Epithelial cell of prostate (primary cell): ENCODE measurements at places on chromosomes 12 and 14.

GRCh38 chr14:41051801-41052200 is 554.9 kb upstream of the LRFN5 start:
- no peak for DNase-seq

- no peak for DNase-seq
Measured at GRCh38 chr12:46005151-46005797, 14.9 kb upstream of the SCAF11 start.

GRCh38 chr12:9634177-9634803 is 26.6 kb upstream of the KLRB1 start:
- DNase-seq: no peak

GRCh38 chr14:75825147-75825592 is 156.6 kb downstream of the TGFB3 start:
- DNase-seq: no peak

DNA sequence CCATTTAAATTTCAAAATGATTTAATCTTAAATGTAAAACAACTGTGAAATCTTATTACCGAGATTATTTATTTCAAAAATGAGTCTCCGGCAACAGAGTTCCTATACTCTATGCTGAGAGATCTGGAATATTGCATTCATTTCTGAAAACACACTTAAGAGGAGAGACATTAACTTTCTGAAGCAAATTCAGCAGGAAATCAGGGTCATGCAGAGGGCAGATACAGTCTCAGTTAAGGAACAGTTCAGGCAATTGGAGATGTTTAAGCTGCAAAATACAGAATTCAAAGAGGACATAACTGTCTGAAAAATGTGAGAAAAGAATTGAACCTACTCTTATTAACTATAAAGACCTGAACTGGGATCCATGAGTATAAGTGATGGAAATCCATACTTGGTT is 320.7 kb downstream of the PAWR start:
- DNase-seq: no peak

DNA sequence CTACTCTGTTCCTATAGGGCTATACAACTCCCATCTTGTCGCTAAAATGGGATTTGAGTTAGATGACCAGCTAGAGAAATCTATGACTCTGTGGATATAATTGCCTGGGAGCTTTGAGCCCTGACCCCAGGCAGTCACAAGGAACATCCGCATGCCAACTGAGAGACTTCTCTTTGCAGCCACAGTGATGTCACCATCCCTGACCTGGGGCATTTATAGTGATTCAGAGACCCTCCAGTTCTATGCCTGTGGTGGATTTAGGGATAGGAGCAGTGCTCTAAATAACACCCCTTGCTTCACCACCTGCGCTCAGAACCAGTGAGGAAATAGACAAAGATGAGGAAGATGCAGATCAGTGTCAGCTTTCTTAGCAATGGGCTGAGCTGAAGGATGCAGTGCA is 86.2 kb downstream of the RIN3 start:
- no peak for DNase-seq

GRCh38 chr12:19038209-19038608 is 91.3 kb upstream of the PLEKHA5 start:
- DNase-seq: no peak

DNA sequence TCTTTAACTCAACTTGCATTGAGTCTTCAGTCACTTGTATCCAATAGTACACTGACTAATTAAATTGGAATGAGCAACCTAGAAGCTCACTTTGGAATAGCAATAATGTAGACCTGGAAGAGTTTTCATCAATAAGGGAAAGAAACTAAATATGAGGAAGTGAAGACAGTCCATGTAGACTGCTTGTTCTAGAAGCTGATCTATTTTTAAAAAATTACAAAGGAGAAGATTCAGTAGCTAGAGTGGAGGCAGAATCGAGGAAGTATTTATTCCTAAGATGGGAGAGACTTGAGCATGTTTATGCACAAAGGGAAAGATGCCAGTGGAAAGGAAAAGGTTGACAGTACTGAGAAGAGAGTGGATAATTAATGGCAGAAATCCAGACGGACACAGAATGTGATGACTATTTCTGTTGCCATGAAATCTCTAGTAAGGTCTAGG is 156.3 kb upstream of the PDE3A start:
- no peak for DNase-seq

GRCh38 chr14:45254771-45255170 is 1.8 kb upstream of the MIS18BP1 start:
- no peak for DNase-seq

- no peak for DNase-seq
Measured at GRCh38 chr14:24159777-24160498, 1.1 kb upstream of the IRF9 start.

DNA sequence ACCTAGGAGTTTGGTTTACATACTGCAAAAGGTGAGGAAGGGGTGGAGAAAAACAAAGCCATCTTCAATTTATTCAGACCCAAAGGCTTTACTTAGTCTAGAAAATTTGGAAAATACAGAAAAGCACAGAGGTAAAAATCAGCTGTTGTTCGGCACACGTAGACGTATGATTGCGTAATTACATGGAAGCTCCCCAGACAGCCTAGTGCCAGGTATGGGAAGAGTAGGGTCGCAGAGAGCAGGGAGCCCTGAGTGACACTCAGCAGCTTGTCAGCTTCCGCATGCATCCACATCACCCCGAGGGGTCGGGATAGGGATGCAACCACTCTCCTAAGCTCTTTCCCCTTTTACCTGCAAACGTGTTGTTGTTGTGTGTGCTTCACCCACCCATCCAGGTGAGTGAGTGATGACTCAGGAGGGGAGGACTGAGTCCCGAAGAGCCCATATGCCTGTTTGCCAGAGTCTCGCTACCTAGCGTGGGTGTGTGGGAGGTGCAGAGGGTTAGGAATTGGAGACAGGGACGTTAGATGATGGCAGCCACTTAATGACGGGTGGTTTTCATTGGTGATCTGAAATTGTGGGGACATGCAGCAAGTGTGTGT is 20.1 kb downstream of the PIWIL1 start:
- no peak for DNase-seq

GRCh38 chr12:5012337-5012736 is 31.3 kb upstream of the KCNA5 start:
- DNase-seq: no peak
